SK-MEL-5 (cell line): ENCODE measurements at places on chromosomes 7 and 10.

- no peak for DNase-seq
Observed at GRCh38 chr10:96591946-96592345, 5.1 kb upstream of the TM9SF3 start.

- no peak for DNase-seq
Observed at GRCh38 chr10:35493196-35494118, 111.7 kb upstream of the GJD4 start.

DNA sequence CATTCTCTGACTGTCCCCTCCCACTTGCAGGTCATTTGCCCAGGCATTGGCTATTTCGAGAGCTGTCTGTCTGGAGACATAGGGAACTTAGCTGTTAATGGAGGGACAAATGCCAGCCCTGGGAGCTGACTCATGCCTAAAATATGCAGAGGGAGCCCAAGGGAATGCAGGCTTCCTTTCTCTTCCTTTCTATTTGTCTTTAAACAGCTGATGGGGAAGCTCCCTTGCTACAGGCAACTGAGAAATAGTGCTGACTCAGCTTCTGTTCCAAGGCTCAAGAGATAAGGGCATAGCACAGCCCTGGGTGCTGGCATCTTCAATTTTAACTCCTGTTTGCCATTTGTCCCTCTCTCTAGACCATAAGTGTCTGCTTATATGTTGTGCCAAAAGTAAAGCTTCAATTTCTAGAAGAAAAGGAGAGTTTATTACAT, 82.7 kb upstream of the C1GALT1 start:
- peak; percentile 80 for DNase-seq

DNA sequence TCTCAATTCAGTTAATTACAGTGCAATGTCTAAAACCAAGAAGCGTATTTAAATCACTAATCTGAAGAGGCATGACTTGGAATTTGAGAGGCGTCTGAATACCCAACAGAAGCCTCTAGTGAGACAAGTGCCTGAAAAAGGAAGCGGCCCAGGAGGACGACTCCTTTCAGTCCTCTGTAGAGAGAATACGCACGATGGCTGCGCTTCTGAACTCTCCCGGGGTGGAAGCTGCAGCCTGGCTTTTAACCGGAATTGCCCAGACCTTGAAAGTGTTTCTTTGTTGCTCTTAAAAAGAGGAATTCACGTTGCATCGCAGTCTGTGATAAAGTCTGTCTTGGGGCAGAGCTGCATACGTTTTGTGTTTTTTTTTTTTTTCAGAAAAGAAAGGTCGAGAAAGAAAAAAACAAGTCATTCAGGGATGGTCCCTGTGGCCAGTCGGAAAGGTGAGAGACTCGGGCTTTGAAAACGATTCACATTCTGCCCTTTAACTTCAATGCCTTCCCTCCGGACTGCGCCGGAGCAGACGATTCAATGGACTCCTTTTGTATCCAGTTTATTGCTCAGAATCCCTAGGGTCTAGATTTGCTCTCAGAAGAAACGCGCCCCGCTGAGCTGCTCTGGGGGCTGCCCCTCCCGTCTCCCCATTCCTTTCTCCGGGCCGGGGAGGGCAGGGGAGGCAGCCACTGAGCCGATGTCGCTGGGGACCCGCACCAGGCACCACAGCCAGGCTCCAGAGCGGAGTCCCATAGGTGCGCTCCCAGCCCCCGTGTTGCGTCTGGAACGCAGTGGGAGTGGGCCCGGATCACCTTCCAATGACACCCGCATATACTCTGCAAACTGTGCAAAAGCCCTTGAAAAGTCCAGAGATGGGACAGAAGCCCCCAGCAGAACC, 994 bp upstream of the PTF1A start:
- DNase-seq = peak; percentile 1

DNA sequence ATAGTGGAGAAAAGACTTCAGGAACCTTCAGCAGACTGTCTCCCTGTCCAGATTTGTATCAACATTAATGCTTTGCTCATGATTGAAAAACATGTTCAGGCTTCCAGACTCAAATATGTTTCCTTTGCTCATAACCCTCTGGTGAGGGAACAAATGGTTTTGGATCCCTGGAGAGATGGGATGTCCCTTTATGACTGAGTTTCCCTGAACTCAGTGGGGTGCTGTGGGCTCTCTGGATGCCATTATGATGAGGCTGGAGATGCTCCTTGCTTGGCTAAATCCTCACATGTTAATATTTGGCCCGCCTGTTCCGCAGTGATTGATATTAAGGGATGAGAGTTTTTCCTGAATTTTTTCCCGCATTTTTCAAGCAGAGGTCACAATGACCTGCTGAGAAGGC, 749.4 kb downstream of the SUGCT start:
- no peak for DNase-seq

DNA sequence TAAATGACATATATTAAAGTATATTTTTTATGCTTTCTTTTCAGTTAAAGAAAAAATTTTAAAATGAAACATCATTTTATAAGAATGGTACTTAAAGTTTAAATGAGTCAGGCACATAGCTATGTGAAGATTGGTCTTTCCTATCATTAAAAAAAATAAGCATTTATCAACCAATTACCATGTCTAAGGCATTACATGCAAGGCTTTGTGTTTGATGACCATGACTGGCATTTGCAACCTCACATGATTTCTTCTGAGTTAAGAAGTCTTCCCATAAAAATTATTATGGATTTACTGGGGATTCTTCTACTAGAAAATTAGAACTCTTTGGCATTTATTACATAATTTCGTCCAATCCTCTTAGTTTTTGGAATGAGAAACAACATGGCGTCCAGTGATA, 776.1 kb downstream of the MAGI2 start:
- no peak for DNase-seq

- no peak for DNase-seq
Observed at GRCh38 chr10:123274306-123275135, 120.3 kb downstream of the BUB3 start.

GRCh38 chr7:128876127-128876526, 13.5 kb downstream of the ATP6V1F start:
- no peak for DNase-seq

GRCh38 chr7:43585562-43585961, 2.7 kb downstream of the STK17A start:
- peak; percentile 33 for DNase-seq

DNA sequence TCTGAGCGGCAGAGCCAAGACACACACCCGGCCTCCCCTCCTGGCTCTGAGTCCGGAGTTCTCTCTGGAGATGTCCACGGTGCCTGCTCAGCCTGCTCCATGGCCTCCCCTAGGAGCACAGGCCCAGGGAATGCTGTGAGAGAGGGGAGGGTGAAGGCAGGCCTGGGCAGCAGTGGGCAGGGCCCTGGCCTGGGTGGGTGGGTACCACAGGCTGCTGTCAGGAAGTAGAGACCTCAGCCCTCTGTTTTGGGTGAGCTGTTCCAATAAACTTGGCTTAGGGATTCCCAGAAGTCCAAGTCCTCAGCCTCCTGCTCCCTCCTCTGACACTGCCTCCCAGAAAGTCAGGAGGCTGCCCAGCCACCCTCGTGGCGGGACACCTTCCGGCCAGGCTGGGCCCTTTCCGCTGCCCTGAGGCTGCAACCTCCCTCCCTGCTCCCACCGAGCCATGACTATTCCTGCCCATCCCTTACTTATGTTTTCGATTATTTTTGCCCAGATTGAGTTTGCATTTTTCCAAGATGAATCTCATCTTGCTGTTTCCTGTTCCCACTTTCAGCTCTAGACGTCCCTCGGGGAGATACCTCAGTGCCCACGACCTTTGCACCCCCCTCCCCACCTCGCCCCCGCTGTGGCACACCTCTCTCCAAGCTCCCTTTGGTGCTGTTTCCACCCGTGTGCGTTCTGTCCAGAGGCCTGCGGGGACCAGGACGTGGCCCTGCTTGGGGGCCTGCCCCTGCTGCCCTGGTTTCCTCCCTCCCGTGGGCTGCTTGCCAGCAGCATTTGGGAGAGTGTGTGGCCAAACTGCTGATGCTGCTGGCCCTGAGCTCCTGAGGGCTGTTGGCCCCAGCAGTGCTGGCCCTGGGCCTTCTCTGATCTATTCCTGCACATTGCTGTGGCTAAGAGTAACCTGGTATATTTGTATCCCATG, 5.8 kb upstream of the POLM start:
- peak; percentile 37 for DNase-seq

DNA sequence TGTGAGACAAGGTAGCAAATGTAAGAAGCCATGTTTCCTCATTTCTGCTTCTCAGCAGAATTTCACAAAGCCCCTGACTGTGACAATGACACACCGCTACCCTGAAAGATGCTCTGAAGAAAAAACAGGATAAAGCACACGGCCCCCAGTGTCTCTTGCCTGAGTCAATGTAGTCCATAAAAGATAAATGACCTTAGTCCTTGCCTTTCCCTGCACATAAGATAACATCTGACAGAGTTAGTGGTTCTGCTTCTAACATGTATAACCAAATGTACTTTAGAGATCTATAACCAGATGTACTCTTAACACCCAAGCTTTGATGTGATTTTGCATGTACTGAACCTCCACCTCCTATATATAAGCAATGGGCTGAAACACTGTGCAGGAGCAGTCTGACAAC, 3.0 kb upstream of the SND1 start:
- DNase-seq = no peak

DNA sequence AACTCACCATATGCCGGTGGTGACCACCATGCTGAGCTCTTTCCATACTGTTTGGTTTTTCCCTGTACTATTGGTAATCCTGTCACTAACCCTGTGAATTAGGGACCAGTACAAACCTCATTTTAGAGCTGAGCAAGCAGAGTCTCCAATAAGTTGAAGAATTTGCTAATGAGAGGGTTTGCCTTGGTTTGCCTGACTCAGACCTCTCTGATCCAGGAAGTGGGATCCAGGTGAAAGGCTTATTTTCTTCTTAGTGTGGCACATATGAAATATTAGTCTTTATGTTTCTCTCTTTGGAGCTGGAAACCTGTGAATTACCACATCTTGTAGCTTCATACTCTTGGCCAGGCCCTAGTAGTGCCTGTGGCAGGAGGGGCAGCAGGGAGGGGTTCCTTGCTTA, 114.1 kb upstream of the IGFBP3 start:
- no peak for DNase-seq

- no peak for DNase-seq
Observed at GRCh38 chr7:13031468-13031867, 344.0 kb downstream of the ARL4A start.

DNA sequence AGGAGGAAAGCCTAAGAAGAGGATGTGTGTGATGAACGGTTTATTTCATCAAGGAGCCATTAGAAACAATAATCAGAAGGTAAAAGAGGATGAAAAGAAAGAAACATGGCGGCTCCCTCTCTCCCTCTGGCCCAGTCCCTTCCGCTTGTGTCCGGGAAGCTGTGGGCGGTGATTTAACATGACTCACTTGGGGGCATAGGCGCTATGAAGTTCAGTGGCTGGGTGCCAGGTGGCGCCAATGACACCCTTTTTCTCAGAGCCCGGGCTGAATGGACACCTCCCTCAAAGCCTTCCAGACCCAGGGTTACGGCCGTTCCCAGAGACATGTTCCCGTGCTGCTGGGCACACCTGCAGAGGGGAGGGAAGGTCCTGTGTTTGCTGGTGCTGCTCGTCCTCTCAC, 244.0 kb downstream of the SKAP2 start:
- peak; percentile 51 for DNase-seq

GRCh38 chr7:141511676-141512396, 39.4 kb upstream of the AGK start:
- no peak for DNase-seq

DNA sequence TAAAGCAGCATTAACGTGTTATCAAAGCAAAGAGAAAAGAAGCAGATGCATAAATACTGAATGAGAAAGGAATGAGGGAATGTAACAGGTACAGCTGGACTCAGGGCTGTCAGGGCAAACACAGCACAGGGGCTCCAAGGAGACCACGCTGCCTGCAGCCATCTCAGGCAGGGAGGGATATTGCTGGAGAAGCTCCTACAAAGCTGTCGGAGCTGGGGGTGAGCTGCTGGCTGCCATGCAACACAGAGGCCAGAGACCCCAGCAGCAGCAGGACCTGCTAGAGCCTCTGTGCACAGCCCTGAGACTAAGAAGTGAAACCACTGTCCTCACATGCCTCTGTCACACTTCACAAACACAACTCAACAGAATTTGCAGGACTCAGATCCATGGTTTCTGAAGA, 235.8 kb downstream of the DIP2C start:
- no peak for DNase-seq

GRCh38 chr10:124671486-124672075, 72.6 kb downstream of the FAM53B start:
- DNase-seq = peak; percentile 56

- DNase-seq = no peak
Observed at GRCh38 chr10:24858288-24859270, 93.8 kb downstream of the PRTFDC1 start.

DNA sequence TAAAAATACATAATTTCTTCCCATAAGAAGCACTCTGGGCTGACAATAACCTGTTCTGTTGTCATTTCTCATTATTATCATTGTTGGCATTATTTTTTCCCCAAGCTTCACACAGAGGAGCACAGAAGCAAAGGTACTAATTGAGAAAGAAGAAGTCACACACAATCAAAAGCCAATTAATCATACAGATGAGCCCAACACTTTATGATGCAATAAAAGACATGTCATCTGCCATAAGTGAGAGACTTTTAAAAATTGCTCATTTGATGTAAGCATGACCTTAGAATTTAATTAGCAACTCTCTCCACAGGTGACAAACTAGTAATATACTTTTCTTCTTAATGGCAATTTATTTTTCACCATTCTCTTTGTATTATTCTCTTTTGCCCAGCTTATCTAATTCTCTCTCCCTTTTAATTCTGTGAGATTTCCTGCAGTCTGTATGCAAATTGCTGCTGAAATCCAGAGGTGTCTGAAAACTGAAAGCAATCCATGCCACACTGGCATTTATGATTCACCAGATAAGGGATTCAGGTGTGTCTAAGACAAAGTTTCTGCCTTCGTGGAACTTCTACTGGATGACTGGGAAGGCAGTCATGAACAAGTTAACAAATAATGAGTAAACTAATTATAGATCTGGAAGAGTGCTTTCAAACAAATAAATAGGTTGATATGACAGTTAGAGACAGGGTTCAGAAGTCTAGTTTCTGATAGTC, 203.5 kb downstream of the CHCHD3 start:
- no peak for DNase-seq
